HT1080 (cell line): ENCODE measurements at places on chromosomes 13 and 19. TPM values are rescaled to one million over a fixed set of nuclear protein-coding genes. Genes with fewer than 3 reads are reported as not detected.

DNA sequence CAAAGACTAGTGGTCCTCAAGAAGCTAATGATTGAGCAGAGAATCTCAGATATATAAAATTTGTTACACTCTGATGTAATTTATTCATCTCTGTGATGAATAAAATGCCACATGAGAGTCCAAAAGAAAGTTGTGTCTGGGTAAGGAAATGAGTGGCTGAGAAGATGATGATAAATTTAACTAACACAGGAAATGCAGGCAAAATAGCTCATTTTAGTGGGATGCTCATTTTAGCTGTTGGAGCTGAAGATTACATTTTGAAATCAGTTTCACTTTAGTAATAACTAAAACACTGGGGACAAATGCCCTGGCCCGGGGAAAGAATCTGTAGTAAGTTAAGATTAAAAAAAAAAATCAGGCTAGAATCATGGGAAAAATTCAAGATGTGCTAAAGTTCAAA, 35.2 kb downstream of the SPRY2 start:
- DNase-seq, result no peak

DNA sequence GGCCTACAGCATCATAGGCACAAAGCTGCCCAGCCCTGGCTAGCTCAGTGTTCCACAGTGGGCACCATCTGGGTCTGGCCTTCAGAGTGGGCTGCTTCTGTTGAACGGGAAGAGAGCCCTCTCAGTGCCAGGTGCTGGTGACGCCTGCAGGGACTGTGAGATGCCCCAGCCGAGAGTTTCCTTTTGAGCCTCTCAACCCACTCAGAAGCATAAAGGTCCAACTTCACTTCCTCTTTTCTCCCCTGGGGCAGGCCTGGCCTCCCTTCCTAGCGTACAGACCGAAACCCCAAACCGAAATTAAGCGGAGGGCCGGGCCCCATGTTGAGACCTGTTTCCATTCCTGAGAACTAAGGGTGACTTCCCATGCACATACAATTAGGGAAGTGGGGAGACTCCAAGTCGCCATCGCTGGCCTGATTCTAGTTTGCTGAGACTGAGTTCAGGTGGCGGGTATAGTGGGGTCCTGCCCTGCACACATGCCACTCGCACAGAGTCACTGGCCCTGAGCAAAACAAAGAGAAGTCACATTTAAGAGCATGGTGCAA, 6.9 kb downstream of the RAB8A start:
- no peak for DNase-seq

- DNase-seq, result no peak
Measured at GRCh38 chr19:39129116-39129515, 3.5 kb downstream of the PAK4 start.

The FDX2 gene
- total RNA-seq, result 31.5 and 42.4 TPM in 2 replicates

DNA sequence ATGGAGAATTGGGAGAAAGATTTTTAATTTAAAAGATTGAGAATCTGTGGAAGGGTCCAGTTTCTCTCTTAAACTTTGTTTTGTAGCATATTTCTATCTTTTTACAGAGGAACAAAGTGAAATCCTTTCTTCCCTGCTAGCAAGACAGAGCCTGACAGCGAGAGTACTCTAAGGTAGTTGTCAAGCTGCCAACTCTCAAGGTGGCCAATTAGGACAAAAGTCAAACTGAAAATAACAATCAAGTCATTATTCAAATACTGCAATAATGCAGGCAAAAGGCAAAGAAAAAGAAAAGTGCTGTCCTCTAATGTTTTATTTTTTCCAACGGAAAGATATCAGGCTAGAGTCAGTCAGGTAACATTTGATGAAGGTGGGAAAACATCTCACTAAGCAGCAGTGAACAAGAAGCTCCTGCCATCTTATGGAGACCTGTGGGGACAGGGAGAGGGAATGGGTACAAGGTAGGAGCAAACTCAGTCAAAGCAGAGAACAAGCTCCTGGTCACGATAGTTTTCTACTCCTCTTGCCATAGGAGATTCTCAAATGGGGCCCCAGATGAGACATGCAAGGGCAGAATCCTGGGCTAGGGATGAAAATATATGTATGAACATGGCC, 801.9 kb upstream of the SLITRK1 start:
- no peak for DNase-seq

DNA sequence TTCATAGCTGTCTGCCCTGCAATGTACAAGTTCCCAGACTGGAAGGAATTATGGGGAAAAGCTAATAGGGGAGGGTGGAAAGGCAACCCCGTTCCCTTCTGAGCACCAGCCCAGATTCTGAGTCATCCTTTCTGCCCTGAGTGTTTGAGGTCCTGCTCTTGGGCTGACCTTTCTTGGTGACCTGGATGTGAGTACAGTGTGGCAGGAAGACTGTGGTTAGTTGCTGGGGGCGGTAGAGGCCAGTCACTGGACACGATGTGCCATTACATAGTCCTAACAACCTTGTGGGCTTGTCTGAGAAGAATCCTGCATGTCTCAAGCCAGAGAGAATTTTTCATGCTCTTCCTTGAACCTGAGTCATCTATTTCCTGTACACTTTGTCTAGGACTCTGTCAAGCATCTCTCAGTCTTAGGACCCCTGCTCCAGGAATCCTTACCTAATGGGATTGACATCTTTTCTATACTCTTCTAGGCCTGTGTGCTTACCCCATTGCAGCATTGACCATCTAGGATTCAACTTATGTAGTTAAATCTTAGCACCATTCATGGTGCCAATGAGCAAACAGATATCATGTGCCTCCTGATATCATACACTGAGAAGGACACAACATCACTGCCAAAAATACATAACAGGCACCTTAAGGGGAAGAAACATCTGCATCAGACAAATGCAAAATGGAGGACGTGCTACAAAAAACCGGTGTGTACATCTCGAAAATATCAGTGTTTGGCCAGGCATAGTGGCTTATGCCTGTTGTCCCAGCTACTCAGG, 8.1 kb upstream of the ANGPTL4 start:
- DNase-seq, result peak; percentile 99

The PRTN3 gene
- total RNA-seq, result not detected in 2 replicates

DNA sequence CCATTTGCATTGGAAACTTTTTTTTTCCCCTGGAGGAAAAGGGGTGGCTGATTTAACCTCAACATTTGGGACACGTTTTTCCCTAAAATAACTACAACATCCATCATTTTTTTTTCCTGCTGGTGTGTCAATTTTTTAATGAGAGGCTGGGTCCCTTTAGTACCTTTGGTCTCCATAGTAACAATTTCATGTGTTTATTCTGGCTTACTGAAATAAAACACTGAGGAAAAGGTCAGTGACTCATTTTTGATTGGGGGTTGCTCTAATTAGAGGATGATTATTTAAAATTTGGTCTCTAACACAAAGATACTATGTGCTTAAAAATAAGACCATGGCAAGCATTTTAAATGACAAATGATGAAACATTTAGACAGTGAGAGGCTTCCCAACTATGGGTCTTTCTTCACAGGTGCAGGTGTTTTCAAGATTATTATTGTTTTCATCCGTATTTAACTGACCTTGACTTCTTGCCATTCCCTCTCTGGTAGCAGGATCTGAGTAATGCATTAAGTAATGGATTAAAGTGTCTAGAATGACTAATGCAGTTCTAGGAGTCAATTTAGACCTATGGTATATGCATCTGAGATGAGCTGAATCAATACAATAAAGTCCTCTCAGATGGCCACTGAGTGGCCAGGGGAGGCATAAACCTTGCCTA, 406.4 kb downstream of the KCNRG start:
- DNase-seq, result peak; percentile 79

DNA sequence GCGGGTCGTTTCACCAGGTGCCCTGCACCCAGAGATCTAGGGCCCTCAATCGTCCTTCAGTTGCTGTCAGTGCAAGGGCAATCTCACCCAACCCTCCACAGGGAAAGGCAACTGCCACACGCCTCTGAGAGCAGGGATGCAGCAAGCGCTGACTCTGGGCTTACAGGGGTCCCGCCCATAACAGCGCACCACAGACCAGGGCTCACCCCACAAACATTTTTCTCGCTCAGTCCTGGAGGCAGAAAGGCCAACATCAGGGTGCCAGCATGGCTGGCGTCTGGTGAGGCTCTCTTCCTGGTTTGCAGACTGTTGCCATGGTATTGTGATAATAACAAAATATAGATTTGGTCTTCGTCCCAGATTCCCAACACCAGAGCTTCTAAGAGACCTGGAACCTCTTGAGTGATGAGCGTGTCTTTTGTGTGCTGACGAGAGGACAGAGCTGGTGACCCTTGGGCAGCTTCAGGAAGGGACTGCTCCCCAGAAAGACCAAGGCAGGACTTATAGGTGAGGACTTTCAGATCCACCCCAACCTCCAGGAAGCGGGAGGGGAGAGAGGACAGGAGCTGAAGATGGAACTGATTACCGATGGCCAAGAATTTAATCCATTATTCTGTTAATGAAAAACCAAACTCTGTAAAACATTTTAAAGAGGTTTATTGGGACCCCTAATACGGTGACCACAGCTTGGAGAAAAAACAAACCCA, 51.3 kb downstream of the C13orf46 start:
- peak; percentile 27 for DNase-seq

The SHD gene
- not detected in 2 replicates for total RNA-seq

- peak; percentile 67 for DNase-seq
Measured at GRCh38 chr13:43006893-43007631, 15.0 kb upstream of the EPSTI1 start.

The LGALS14 gene
- total RNA-seq, result not detected in 2 replicates

The ZNF534 gene
- 0.33 and 0.51 TPM in 2 replicates for total RNA-seq

GRCh38 chr13:112852808-112853207, 116.2 kb upstream of the MCF2L start:
- no peak for DNase-seq

DNA sequence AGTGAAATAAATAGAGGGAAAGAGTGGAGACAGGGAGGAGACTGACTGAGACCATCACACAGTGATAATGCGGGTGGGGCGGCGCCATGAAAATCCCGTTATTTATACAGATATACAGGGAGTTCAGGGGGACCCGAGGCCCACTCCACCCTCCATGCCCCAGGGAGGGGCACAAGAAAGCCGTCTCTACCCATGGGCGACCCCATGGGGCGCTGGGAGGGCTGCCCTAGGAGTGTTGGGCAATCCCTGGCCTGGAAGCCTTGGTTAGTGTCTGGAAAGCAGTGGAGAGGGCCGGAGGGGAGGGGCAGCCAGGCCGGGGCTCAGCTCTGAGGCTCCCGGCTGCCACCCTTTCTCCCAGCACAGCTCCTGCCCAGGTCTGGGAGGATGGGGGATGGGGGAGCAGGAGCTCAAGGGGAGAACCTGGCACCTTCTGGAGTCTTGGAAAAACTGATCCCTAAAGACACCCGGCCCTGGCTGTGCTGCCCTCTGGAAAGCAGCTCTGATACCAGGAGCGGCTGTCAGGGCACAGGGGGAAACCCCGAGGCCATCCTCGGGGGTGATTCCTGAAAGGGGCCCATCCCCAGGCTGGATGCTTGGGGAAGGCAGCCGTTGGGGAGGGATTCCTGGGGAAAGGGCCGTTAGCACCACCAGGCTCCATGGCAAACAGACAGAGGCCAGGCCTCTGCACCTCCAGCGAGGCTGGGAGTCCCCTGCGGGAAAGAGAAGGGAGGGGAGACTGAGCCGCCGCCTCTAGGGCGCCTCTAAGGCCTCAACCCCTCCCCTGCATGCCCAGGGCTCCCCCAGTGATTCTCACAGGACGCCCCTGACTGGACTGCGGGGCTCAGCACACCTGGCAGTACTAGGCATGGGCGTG, 3.0 kb upstream of the PRKD2 start:
- DNase-seq, result no peak

DNA sequence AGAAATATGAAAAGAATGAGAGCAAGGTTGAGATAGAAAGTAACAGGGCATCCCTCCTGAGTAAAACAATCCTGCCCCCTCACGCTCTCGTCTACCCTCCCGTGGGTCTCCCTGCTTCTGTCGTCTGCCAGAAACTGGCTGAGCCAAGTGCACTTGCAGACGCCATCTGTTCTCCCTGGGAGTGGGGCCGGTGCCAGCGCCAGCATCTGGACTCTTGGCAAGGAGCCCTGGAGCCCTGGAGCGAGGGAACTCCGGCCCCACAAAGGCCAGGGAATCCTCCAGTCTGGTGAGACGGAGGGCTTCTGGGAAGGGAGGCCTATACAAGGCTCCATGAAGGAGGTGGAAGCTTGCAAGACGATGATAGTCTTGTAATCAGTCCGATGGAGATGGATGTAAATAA, 2.3 kb upstream of the TMEM91 start:
- no peak for DNase-seq

DNA sequence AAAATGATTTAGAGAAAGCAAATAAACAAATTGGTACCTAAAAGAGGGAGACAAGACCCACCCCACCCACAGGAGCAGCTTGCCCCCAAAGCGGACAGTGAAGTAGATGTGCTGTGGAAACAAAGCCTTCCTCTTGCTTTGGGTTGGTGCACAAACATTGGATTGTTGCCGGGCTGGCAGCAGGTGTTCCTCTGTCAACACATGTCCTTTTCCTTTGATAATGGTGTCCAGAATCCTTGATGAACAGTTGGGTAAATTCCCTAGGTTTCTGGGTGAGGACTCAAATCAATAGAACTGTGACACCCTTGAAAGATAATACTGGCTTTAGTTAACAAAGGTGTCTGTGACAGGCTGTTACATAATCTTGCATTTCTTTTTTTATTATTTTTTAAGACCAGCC, 311.8 kb downstream of the SPRY2 start:
- no peak for DNase-seq

DNA sequence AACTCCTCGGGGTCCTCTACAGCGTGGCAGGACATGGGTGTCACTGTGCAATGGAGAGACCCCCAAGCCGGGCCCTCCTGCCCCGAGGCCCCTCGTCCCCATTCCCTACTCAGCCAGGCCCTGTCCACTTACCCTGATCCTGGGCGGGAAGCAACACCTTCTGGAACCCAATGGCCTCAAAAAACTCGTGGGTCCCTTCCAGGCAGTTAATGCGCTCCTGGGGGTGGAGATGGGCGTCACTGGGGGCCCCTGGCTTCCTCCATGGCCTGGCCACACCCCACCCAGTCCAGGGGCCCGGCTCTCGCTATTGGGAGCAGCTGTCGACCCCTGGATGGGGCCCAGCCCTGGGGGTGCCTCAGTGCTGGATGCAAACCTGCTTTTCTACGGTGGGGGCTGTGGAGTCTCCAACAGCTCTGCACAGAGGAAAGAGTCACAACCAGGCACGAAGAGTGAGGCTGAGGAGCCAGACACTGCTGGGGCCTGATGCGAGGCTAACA, 10.8 kb downstream of the UBXN6 start:
- no peak for DNase-seq

- DNase-seq, result no peak
Measured at GRCh38 chr19:42548552-42548951, 20.3 kb upstream of the CEACAM1 start.

The SHISA7 gene
- total RNA-seq, result not detected in 2 replicates

GRCh38 chr13:39407786-39408185, 195.2 kb downstream of the LHFPL6 start:
- DNase-seq, result no peak

GRCh38 chr13:99467764-99468163, 33.5 kb upstream of the TM9SF2 start:
- peak; percentile 51 for DNase-seq
